Activated effector memory CD4-positive, alpha-beta T cell treated with Interleukin-2 at 50 U/mL for 16 hours (primary cell): ENCODE measurements at places on chromosomes 5 and 9.

- peak; percentile 5 for DNase-seq
These were observed 38.9 kb downstream of the LYRM7 start for GRCh38 chr5:131209506-131210150.

- no peak for DNase-seq
These were observed 29.6 kb upstream of the XPA start for GRCh38 chr9:97726716-97727115.

DNA sequence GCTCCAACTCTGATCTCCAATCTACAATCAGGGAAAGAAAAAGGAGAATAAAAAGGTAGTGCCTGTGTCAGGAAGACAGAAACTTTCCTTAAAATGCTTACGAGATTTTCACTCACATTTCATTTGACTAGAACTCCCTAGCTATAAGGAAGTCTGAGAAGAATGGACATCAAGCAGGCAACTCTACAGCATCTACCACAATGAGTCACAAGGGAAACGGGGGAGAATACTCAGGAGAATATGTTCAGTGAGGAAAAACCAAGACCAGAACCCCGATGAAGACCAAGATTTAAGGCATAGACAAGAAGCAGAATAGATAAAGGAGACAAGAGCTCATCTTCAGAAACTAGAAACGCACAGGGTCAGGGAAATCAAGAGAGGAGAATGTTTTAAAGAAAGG is 9.0 kb upstream of the SETD9 start:
- no peak for DNase-seq

DNA sequence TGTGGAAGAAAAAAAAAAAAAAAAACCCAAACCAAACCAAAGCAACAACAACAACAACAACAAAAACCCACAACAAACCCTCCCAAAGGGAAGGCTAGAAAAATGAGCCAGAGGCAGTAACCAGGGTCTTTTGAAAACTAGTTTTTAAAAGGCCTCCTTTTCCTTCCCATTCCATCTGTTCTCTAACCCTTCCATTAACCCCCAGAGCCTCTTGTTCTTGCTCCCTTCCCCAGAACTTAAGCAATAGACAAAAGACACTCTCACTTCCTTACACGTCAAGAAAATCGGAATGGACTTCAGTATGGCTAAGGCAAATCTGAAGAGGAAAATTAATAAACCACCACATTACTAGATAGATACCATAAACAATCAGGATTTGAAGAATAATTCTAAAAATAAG is 292.8 kb downstream of the ARL15 start:
- no peak for DNase-seq

DNA sequence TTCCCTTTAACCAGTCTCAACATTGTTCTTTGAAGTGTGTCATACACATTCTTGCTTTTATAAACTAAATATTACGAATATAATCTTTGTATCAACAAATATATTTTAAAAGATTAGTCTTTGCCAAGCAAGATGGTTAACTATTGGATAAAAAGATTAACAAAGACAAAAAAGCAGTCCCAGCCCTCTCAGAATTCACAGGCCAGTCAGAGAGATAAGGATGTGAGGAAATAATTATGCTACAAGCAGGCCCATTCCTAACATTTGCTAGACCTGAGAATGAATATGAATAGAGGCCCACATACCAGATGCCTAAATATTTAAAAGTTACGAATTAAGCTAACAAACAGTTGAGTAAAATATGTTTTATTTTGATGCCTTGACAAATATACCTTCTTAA is 457.7 kb downstream of the CETN3 start:
- DNase-seq: no peak

DNA sequence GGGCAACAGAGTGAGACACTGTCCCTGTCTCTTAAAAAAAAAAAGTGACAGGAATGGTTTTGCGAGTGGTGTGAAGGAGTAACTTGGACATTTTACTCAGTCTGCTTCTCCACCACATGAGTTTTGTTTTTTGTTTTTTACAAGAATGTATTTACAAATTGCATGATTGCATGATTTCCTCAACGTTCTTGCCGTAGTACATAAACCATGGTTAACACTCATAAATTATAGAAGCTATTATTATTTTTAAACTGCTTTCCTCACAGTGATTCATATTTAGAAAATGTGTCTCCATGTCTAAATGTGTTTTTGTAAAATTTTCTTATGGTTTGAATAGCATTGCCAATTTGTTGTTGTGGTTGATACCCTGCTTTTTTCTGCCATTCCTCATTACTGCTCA is 220.0 kb downstream of the GOLPH3 start:
- no peak for DNase-seq

DNA sequence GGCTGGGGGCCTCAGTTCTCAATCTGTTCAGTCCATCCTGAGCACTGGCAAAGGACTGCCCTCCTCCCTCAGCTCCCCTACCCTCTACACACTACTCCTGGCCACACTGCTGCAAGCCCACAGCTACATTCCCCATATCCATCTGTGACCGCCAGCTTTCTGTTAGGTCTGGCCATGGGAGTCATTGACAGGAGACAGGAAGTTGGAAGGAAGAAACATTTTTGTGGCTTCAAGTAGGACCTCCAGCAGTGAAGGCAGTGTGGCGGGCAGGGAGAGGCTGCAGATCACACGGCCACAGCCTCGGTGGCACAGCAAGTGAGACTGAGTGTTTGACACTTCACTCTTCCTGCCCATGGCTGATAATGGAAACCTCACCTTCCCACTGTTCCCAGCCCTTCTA is 55.9 kb downstream of the SECISBP2 start:
- DNase-seq: no peak

DNA sequence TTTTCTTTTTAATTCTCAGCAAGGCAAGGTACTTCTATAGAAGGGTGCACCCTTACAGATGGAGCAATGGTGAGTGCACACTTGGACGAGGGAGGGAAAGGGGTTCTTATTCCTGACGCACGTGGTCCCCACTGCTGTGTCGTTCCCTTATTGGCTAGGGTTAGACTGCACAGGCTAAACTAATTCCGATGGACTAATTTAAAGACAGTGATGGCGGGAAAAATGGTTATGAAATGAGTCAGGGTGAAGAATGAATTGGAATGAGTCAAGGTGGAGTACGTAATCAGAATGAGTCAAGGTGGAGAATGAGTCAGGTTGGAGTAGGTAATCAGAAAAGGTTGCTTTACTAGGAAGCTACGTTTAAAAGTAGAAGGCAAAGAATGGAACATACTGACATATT is 2.1 kb upstream of the HMGCS1 start:
- no peak for DNase-seq

DNA sequence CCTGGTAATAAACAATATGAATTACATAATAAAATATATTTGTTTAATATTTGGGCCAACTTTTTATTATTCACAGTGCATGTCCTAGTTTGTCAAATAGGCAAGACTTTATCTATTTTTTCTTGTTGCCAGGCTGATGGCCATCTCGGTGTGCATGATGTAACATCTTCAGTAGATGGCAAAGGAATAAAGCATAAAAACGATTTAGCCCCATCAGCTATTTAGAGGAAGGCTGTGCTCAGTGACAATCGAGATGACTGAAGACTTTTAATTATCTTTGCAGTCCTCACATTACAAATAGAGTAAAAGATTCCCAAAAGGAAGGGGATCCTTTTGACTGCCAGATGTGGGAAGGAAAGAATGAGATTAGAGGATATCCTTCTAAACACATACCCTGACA is 358.5 kb downstream of the PTPRD start:
- DNase-seq: no peak

- no peak for DNase-seq
These were observed 8.6 kb downstream of the KLHL9 start for GRCh38 chr9:21326526-21327139.
